ENCODE measurements at places on chromosomes 4 and X.

- no peak for DNase-seq
Observed at GRCh38 chr4:118206627-118207026, 146.2 kb downstream of the PRSS12 start.

DNA sequence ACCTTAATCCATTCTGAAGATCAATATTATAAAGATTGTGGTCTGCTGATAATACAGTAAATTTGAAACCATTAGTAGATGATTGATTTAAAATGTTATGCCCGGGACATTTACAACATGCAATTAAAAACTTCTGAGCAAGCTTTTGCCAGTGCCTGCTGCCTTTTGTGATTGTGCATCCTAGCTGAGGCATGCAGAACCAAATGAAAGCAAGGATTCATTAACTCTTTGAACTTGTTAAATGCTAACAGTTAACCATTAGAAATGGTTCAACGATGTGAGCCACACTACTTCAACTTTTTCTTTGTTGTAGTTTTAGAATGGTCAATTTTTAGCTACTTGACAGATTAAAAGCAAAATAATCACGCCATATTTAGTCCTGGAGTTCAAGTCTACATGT, 51.1 kb downstream of the ZFP42 start:
- no peak for DNase-seq

DNA sequence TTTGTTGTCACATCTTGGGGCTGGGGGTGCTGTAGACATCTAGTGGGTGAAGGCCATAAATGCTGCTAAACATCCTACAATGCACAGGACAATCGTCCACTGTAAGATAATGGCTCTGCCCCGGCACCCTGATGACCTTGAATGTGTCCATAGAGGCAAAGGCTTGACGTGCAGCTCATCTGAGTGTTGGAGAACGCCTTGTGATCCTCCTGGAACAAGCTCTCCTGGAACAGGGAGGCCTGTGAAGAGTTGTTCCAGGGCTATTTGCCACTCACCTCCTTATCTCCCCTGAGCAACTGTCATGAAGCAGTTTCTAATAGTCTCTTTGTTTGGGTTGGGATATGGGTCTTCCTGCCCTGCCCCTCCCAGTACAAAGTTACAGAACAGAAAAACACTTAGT, 15.2 kb upstream of the PCYT1B start:
- no peak for DNase-seq

DNA sequence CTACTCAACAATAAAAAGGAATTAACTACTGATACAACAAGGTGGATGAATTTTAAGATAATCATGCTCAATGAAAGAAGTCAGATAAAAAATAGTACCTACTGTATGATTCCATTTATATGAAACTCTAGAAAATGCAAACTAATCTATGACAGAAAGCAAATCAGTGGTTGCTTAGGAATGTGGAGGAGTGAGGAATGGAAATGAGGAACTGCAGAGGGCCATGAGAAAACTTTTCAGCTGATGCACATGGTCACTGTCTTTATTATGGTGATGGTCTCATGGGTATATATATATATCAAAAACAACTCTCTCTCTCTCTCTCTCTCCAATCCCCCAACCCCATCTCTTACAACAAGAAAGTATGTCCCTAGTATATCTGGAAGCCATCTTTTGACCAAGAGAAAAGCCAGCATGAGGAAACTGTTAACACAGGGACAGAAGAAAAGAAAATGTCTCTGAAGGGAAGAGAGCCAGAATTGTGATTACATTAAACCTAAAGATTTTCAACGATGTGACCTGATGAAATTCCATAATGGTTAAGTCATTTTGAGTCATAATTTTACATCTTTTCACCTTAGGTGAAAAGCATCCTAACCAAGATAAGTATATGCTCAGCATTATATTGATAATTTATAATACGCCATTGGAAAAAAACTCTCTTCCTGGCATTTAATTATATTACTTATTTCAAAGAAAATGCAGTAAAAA, 8.5 kb upstream of the NFKB1 start:
- no peak for DNase-seq

GRCh38 chrX:7085879-7086278, 61.6 kb upstream of the STS start:
- DNase-seq, result no peak

DNA sequence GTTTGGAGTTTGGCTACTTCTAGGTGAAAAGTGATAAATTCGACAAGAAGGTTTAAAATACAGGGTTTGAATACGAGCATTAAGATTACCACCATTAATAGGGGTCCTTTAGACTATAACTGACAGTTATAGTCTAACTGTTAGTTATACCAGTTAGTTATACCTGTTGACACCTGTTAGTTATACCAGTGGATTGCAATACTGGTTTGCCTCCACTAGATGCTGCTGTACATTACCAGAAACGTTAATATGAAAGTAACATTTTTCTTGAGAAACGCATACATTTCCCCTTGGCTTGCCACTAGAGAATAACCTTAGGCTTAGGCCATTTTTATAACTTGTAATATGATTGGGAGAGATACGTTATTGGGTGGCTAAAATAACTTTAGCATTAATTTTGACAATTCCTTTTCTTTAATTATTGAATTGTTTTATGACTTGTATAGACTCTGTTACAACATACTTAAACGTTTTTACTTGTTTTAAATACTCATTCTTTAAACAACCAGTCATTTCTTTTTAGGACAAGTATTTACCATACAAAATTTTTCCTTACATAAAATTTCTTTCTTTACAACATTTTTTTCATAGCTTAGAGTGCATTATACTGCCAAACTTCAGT, 911.2 kb downstream of the FSTL5 start:
- DNase-seq, result no peak

DNA sequence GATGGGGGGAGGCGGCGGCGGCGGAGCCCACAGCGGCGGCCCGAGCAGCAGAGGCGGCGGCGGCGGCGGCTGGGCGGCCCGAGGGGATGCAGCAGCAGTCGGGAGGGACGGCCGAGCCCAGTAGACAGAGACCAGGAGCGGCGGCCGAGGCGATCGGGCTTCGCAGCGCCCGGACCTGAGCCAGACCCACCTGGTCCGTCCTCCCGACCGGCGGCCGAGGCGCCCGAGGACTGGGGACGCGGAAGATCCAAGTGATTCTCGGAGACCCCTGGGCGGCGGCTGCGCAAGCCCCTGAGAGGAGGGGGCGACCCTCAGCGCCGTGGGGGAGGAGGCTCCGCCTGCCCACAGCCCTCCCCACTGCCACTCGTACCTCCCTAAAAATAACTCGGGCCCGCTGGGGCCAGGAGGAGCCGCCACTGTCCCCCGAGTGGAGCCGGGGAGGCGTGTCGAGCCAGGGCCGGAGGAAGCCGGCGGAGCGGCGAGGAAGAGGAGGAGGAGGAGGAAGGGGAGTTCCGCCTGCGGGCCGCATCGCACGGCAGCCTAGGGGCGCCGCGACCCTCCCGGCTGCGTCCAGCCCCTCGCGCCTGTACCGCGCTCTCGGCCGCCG, 608 bp downstream of the RAPGEF2 start:
- DNase-seq, result peak; percentile 73

- DNase-seq, result no peak
Observed at GRCh38 chr4:1855333-1856070, 454 bp downstream of the LETM1 start.

GRCh38 chrX:124504111-124504983, 158.0 kb downstream of the SH2D1A start:
- DNase-seq, result no peak

- no peak for DNase-seq
Observed at GRCh38 chrX:40179283-40179682, 81.5 kb upstream of the BCOR start.

GRCh38 chr4:76011700-76012387, 4.5 kb upstream of the CXCL9 start:
- DNase-seq, result peak; percentile 88

DNA sequence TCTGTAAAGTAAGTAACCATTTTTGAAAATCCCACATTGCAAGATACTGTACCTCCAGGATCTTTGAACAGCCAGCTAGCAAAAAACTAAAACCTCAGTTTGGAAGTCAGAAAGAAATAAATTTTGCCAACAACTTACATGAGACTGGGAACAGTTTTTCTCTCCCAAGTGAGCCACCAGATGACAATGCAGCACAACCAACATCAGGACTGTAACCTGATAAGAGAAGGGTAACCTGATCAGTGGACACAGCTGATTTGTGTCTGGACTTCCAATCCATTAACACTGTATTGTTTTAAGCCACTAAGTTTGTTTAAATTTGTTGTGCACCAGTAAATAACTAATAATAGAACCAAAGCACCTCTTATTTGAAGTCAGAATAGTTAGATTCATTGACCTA, 923.3 kb downstream of the FAT4 start:
- DNase-seq, result no peak

DNA sequence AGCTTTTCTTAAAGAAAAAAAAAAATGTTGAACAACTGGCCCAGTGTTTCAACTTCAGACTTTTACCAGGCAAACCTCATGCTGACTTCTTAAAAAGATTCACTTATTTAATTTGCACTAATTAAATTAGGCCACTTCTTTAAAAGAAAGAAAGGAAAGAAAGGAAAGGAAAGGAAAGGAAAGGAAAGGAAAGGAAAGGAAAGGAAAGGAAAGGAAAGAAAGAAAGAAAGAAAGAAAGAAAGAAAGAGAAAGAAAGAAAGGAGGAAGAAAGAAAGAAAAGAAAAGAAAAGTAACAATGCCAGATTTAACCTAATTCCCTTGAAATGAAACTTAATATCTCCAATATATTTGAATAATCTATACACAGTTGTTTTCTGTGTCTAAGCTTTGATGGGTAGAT, 71.4 kb upstream of the PRPS2 start:
- DNase-seq, result no peak

GRCh38 chr4:79998201-79998600, 74.8 kb downstream of the ANTXR2 start:
- DNase-seq, result no peak

DNA sequence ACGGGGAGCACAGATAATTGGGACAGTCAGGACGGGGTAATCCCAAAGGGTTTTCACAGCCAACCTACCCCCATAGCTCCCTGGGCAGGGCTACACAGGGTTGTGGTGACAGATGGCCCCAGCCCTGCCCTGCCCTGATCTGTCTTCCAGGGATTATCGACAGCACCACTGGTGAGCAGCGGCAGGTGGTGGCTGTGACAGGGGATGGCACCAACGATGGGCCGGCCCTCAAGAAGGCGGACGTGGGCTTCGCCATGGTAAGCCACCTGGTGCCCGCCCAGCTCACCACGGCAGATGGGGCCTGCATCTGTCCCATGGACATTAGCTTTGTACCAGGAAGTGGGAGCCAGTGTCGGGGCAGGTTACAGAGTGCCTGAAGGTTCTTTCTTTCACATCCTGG, 39.3 kb downstream of the ATP2B3 start:
- no peak for DNase-seq

GRCh38 chr4:99594818-99595217, 20.2 kb downstream of the MTTP start:
- no peak for DNase-seq

GRCh38 chr4:74772783-74773182, 21.5 kb downstream of the BTC start:
- no peak for DNase-seq

DNA sequence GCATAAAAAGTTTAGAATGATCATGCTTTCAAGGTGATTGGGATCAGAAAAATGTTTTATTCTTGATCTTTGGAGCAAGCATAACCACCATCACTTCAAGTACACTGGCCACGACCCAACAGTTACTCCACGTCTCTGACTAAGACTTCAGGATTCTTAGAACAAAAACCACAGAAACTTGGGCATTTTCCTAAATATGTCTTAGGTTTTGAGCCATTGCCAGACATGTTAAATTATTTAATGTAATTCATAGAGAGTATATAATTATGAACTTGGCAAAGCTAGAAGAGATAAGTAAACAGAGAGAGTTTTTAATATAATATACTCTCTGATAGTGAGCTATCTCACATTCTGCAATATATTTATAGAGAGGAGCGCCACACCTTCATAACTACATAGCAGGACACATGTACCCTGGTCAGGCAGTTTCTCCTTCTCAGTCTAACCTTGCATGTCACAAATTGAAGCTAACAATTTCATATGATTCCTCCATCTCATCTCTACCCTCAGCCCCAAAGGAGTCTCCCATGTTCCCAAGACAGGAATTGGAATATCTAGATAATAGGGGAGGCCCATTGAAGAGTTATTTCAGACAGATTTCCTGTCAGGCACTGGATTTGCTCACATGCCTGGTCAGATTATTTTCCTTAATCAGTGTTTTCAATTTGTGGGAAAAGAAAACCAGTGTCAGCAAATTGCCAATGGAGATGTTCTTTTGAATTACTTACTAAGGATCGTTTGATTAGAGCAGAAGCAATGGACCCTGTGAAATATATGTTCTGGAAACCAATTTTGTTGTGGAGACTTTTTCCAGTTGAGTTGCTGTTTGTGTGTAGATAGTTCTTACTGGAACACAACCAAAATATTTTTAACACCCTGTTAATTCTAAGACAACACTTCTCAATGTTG, 61.7 kb upstream of the GUCY1A1 start:
- peak; percentile 37 for DNase-seq

- no peak for DNase-seq
Observed at GRCh38 chr4:186689476-186689875, 34.2 kb downstream of the FAT1 start.

- peak; percentile 73 for DNase-seq
Observed at GRCh38 chr4:147096667-147097604, 151.3 kb upstream of the TTC29 start.

DNA sequence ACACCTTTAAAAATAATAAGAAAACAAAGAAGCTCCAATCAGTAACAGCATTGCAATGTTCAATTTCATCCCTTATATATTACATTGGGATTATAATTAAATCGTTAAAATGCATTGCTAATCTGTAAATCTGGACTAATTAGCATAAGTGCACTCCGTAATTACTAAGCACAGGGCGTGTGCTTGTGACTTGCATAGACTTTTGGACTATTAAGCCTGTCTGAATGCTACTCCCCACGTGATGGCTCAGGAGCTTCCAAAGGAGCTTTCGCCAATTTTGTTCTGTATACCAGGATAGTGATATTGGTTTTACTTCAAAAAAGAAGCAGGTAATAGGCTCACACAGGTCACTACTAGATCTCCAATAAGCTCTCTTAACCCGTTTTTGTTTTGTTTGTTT, 497.1 kb downstream of the SMARCA1 start:
- DNase-seq, result no peak

DNA sequence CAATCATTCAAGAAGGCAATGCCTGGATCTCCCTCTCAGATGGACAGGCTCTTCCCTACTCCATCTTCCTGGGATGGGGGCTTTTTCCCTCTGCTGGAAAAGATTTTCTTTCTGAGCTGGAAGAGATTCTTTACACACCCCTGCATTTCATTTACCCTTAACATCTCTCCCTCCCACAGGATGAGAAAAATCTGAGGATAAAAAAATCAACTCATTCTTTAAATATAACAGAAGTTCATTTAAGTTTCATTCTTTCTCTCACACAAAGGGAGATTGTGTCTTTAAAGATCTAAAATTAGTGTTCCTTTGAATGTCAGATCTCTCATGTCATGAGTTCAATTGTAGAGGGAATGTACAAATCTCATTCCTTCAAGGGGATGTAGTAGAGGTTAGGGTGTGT, 109.0 kb downstream of the ZNF518B start:
- DNase-seq, result no peak

DNA sequence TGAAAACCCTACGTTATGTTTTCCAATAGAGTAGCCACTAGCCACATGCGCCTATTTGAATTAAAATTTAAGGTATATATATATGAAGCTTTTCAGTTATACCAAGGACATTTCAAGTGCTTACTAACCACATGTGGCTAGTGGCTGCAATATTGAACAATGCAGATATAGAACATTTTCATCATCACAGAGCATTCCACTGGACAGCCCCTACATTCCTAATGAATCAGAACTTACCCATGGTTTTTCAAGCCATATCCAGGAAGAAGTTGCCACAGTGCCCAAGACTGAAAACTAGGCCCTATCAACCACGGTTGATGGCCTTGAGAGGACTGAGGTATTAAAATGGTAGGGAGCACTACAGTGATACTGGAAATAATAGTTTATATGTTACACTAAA, 29.7 kb downstream of the NEK1 start:
- DNase-seq, result no peak
